ENCODE measurements at places on chromosomes 16 and 17.

- no peak for DNase-seq
These were observed 832 bp upstream of the SRRM2 start for GRCh38 chr16:2751577-2752034.

DNA sequence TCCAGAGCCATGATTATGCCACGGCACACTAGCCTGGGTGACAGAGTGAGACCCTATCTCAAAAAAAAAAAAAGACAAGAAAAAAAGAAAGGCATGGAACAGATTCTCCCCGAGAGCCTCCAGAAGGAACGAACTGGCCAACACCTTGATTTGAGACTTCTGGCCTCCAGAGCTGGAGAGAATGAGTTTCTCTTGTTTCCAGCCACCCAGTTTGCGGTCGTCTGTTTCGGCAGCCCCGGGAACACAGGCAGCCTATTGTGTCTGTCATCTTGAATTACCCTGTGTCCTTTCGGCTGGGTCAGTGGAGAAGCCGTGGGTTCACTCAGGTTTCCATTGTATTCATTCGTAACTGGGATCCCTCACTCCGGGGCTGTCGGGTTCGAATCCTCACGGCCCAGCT, 83.9 kb downstream of the RPA1 start:
- DNase-seq: no peak

GRCh38 chr16:28898266-28898665, 20.0 kb downstream of the ATP2A1 start:
- DNase-seq: no peak

- peak; percentile 48 for DNase-seq
These were observed 79.9 kb downstream of the GPRC5B start for GRCh38 chr16:19804538-19805323.

- no peak for DNase-seq
These were observed 14.6 kb downstream of the CYLD start for GRCh38 chr16:50756473-50756872.

DNA sequence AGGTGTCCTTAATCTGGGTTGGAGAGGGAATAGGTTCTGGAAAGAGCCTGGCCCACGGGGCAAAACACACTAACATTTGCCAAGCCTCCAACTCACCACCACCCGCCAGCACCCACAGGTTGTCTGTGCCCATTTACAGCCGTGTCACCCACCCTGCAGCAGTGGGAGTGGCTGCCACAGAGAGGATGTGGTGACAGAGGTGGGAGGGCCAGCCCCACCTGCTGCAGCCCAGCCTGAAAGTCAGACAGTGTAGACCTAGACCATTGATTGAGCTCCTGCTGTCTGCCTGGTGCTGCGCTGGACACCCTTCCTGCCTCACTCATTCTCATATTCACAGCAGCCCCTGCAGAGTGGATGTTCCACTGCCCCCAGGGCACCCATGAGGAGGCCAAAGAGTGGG, 44.7 kb downstream of the IL21R start:
- DNase-seq: no peak

- no peak for DNase-seq
These were observed 23.2 kb upstream of the NAGLU start for GRCh38 chr17:42512733-42513251.

GRCh38 chr16:88619859-88620815, 18.2 kb upstream of the IL17C start:
- no peak for DNase-seq

DNA sequence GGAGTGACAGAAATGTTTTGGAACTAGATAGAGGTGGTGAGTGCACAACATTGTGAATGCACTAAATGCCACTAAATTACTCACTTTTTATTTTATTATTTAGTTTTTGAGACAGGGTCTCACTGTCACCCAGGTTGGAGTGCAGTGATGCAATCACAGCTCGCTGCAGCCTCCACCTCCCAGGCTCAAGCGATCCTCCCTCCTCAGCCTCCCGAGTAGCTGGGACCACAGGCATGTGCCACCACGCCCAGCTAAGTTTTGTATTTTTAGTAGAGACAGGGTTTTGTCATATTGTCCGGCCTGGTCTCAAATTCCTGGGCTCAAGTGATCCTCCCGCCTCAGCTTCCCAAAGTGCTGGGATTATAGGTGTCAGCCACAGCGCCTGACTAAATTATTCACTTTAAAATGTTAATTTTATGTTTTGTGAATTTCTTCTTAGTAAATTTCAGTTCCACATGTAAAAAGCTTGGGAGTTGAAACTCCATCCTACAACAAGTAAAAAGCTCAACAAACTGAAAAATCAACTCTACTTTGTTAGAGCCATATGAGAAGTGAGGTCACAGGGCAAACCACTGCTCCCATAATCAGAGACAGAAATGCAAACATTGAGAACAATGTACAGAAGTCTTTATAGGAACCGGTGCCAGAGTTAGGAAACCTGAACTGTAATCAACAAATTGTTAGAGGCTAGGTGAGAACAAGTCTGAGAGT, 13.8 kb upstream of the SLC5A10 start:
- peak; percentile 38 for DNase-seq

GRCh38 chr17:31195305-31195704, 100.5 kb downstream of the NF1 start:
- no peak for DNase-seq

DNA sequence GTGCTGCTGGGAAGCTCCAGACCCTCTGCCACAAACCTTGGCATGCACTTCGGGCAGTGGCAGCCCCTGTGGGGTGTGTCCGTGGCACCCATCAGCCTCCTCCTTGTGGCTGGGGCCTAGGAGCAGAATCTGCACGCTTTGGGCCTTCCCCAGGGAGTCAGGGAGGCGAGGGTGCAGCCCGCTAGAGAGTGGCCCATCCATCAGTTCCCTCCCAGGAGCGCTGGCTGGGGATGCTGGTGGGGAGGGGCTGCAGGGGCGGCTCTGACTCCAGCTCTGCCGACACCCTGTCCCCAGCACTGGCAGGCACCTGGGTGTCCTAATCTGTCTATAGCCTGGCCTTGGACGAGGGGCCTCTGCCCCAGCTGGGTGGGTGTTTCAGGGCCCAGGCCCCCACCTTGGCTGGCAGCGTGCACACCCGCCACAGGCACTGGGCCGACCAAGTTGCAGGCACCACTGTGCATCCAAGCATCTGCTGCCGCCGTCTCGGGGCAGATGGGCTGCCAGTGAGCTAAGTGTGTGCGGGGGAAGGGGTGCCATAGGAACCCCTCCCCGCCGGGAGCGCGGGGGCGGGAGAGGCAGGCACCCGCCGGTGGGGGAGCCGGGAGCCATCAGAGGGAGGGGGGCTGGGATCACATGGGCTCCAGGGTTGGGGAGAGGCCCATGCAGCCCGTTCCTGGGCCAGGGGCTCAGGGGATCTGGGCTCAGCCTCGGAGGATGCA, 30.2 kb downstream of the ENDOV start:
- no peak for DNase-seq

GRCh38 chr16:85633438-85633743, 20.3 kb downstream of the GSE1 start:
- DNase-seq: no peak

GRCh38 chr17:79777894-79778503, at the start of gene CBX2:
TSS of gene CBX2 (plus strand) at chr17:79778148. CDS start at chr17:79778236, 88 bp downstream.
- peak; percentile 81 for DNase-seq

DNA sequence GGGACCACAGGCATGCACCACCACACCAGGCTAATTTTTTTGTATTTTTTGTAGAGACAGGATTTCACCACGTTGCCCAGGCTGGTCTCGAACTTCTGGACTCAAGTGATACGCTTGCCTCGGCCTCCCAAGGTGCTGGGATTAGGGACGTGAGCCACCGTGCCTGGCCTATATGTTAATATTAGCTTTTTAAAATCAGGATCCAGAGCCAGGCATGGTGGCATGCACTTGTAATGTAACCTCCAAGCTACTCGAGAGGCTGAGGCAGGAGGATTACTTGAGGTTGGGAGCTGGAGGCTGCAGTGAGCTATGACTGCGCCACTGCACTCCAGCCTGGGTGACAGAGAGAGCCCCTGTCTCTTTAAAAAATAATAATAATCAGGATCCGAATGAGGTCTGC, 8.5 kb upstream of the ADCY7 start:
- no peak for DNase-seq

DNA sequence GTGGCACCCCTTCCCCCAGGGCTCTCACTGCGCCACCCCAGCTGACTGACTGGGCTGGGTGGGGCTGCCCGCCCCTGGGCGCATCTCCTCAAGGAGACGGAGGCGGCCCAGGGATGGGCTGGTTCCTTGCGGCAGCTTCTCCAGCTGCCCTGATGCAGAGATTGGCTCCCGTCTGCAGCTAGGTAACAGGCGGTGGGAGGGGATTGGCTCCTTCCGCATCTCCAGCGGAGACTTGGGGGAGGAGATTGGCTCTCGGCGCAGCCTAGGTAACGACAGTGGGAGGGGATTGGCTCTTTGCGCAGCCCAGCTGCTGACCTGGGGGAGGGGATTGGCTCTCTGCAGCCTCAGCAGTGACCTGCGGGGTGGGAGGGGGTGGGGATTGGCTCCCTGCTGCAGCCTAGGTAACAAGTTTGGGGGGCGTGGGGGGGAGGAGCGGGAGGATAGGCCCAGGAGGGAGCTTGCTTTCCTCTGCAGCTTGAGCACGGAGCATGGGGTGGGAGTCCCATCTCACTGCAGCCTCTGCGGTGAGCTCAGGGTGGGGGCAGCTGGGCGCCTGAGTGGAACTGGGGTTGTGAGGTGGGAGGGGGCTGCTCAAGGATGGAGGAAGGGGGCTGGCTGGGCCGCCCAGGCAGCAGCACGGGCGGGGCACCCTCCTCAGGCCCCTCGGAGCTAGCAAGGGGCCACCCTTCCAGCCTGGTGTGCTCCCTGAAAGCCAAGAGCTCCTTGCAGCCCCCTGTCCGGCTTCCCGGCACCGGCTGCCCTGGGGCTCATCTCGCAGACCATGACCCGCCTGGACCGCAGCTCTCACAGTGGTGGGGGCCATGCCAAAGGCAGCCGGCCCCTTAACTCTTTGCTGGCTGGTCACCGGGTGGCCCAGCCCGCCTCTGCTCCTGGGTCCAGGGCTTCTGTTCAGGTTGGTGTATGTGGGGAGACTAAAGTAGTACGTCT, 6.4 kb downstream of the NFE2L1 start:
- peak; percentile 64 for DNase-seq
